ENCODE measurements at places on chromosomes 2 and 18.
A peak's percentile ranks its signal among the peaks of the same experiment; 100 is the strongest.

- peak; percentile 53 for DNase-seq
These were observed 63.9 kb downstream of the ALPK2 start for GRCh38 chr18:58565021-58565420.

DNA sequence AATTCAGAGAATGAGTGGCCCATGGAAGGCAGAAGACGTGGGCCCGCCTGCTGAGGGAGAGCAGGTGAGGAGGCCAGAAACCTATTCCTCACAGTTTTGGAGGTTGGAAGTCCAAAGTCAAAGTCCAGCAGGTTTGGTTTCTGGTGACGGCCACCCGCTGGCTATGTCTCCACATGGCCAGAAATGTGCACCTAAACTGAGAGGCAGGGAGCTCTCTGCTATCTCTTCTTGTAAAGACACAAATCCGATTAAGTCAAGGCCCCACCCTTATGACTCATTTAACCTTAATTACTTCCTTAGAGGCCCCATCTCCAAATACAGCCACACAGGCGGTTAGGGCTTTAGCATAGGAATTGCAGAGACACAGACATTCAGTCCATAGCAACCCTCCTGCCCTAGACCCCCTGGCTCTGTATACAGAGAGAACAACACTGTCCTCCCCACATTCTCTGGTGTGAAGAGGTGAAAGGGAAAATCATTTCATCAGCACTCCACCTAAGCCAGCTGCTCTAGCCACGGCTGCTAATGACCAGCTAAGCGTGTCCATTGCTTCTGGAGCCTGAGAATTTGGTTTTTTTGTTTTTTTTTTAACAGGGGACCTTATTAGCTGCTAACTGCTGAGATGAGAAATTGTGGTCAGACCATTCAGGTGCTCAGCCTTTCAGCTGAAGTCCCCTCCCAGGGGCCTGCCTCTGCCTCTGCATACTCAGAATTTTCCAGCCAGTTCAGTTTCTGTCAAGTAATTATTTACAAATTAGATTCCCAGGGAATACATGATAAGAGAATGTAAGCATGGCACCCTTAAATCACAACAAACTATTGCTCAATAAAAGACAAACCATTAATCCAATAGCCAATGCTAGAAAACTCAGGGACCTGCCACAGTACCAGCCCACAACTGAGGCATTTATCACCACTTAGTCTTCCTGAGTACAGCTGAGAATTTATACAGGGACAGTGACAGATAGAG lies 368.7 kb upstream of the ID2 start:
- no peak for DNase-seq

- DNase-seq, result no peak
These were observed 74.3 kb downstream of the GREB1L start for GRCh38 chr18:21316296-21316695.

- no peak for DNase-seq
These were observed 6.7 kb downstream of the TGIF1 start for GRCh38 chr18:3456686-3457069.

DNA sequence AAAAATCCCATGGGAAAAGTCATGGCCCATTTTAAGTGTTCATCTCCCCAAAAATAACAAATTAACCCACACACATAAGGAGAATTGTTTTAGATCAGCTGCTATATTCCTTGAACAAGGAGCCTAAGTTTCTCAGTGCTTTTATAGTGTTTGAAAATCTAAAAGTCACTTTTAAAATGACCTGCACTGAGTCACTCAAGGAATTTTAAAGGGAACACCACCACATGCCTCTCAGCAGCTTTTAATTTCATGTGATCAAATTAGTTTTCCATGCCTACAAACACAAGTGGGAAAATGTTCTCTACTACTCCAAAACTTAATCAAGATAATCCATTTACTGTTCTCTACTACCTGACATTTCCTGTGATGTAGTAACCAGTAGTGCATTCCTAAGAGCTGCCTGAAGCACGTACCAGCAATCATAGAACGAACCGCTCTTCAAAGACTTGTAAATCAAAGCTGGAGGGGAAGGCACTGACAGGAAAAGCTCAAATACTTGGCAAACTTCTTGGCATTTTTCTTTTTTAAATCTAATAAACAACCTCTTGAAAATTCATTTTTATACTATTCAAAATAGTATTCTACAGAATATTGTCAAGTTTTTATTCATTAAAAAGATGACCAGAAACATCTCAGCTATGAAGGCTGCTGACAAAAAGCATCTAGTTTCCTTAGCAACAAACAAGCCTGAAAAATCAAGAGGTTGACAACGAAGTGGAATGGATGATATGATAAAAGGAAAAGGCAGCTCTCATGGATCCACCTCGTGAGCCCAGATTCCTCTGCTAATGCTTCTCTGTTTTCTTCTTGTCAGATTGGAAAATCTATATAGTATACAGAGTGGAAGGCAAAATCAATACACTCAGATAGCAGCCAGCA lies 37.2 kb downstream of the LRPPRC start:
- DNase-seq, result no peak

DNA sequence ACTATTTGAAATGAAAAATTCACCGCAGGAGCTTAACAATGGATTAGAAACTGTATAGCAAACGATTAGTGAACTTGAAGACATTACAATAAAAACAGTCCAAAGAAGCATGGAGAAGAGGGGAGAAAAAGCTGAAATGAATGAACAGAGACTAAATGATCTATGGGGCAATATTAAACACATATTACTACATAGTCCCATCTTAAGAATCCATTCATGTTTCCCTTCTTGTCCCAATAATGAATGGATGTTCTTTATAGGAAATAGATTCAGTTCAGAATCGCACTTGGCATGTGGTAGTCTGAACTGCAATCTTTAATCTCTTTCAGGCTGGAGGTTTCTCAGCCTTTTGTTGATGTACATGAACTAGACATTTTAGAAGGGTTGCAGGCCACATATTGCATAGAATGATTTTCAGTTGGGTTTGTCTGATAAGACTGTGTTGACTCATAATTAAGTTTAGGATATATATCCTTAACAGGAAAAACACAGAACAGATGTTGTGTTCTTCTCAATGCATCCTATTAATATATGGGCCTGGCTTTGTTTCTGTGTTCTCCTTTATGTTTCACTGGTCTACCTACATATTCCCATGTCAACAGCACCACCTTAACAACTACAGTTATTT lies 27.9 kb downstream of the CCDC88A start:
- DNase-seq, result no peak

- no peak for DNase-seq
These were observed 54.0 kb upstream of the NOSTRIN start for GRCh38 chr2:168748461-168748860.

GRCh38 chr2:44778221-44778654 lies 163.3 kb upstream of the SIX3 start:
- no peak for DNase-seq

GRCh38 chr2:45818591-45818990 lies 167.1 kb downstream of the PRKCE start:
- DNase-seq, result no peak

- no peak for DNase-seq
These were observed 79.2 kb downstream of the NCOA1 start for GRCh38 chr2:24570225-24570624.

DNA sequence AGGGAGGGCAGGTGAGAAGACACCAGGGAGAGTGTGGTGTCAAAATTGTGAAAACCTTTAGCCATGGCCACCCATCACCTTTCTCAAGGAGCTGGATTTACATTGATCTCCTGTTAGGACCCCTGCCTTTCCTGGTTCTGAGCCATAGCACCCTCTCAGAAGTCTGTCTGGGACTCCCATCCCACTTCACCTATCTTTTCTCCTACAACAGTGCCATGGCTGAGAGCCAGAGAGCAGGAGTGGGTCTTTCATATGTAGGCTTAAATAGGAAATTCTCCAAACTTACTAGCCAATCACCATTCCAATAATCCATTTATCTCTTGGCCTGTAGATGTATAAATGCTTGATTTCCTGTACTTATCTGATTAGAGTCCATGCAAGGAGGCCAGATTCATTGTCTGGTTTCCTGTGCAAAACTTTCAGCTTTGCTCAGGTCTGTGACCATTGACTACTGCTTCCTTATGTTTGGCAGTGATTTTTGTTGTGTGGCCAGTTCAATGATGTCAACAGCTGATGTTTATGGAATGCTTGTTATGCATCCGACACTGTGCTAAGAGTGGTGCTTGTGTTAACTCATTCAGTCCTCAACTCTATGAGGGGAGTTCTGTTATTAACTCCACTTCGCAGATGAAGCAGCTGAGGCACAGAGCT lies 57.6 kb upstream of the IGFBP5 start:
- no peak for DNase-seq

DNA sequence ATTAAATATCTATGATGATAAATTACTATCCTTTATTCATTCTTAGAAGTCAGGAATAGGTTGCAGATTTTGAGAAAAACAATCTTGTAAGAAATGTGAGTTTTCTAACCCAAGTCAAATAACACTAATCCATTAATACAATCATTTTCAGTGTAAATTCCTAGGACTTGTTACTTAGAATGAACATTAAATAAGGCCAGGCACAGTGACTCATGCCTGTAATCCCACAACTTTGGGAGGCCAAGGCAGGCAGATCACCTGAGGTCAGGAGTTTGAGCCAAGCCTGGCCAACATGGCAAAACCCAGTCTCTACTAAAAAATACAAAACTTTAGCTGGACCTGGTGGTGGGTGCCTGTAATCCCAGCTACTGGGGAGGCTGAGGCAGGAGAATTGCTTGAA lies 45.8 kb upstream of the CDKL4 start:
- no peak for DNase-seq

DNA sequence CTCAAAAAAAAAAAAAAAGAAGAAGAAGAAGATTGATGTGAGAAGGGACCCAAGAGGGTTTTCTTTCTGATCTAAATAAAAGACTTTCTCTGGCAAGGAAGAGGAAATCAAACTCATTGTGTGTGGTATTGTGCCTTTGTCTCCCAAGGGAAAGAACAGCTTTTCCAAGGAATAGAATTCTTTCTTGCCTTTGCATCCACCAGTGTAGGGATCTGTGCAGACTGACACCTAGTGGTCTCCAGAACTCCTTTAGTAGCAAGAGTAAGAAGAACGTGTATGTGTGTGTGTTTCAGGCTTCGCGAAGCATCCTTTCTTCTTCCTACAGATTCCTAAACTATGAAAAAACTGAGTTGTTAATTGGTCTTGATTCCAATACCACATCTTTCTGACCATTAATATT lies 33.5 kb upstream of the CRIM1 start:
- peak; percentile 11 for DNase-seq
